NCI-H526 (cell line): ENCODE measurements at places on chromosomes 4 and X.

DNA sequence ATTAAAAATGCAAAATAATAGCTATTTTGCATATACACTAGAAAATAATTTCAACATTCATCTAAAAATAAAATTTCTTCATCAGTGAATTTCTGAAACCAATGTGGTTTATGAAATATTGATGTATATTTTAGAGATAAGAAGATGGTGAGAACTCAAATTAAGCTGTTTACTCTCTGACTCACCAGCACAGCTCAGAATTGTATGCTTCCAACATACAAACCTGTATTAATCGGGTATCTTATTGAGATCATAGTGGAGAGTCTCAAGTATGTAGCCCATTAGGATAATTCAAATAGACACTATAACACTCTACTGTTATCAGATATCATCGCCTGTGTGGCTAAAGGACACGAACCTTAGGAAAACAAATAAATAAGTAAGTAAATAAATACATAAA is 899.5 kb upstream of the INTU start:
- DNase-seq: no peak

GRCh38 chr4:150447356-150447755 is 134.6 kb upstream of the MAB21L2 start:
- DNase-seq: no peak

DNA sequence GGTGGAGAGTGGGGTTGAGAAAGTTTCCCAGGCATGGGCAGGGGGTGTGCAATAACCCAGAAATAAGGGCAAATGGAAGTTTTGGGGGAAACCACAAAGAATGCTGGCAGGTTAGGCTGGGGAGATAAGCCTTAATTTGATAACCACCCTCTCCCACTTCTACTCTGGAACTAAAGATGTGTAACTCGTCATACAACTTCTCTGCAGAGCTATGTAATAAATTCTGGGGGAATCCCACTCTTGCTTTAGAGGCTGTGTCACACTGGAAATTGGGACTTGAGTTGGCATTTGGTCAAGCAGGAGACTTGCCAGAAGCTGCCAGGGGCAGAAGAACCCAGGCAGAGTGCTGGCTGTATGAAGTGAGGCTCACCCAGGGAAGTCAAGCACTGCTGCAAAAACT is 170.9 kb upstream of the CPEB2 start:
- DNase-seq: no peak

- DNase-seq: no peak
These were observed 14.8 kb downstream of the LHFPL1 start for GRCh38 chrX:112664924-112665323.

DNA sequence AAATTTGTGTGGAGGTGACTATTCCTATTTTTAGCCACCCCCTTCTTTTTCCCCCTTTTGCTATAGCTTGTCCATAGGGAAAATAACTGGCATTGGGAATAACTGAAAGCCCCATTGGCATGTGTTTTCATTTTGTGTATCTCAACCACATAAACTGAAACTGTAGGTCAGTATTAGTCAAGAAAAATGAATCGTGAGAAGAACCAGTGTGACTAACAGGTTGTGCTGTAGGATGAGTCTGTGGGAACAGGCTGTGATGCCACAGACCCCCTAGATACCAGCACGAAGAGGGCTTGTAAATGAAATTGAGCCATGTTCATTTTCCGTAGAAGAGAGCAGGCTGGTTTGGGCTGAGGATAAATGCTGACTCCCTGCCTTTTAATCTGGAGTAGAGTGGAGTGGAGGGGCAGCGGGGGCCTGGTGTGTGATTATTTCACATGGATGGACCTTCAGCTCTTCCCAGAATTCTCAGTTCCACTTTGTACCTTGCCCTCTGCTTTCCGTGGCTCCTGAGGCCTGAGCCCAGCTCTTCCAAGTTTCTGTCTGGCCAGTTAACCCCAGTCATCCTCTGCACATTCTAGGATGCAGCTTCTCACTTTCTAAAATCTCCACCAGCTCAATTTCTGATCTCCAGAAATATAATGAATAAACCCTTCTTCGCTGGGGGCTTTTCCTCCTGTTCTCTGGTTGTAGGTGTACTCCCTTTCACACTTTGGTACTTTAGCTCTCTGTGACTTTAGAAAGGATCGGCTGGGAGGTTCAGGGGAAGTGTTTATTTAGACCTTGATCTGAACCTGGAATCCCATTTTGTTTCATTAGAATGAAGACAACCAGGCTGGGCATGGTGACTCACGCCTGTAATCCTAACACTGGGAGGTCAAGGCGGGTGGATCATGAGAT is 37.3 kb downstream of the DCUN1D4 start:
- DNase-seq: no peak
